ENCODE measurements at places on chromosomes 5 and 9. TPM values are rescaled to one million over a fixed set of nuclear protein-coding genes. Genes with fewer than 3 reads are reported as not detected.

The SPRY4 gene
- 42.1 TPM for total RNA-seq

The PCDHA11 gene
- total RNA-seq, result 6.5 TPM

- no peak for DNase-seq
Observed at GRCh38 chr5:31516802-31517201, 15.1 kb downstream of the DROSHA start.

The TMEM252 gene
- total RNA-seq, result not detected

DNA sequence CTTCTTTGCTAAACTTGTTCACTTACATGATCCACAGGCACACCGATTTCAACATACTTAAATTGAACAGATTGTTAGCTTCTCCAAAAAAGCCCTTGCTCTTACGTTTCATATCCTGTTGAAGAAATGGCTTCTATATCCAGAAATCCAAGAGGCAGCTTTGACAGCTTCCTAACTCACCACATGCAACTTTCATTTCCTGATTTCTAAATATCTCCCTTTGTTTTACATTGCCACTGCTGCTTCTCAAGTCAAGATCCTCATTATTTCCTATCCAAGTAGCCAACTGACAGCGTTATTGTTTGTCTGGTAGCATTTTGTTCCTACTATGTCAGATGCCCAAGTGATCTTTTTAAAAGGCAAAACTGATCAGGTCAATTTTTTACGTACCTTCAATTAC lies 913.2 kb upstream of the TYRP1 start:
- no peak for DNase-seq

- no peak for DNase-seq
Observed at GRCh38 chr5:37667846-37668245, 172.0 kb downstream of the GDNF start.

GRCh38 chr9:117000834-117001233 lies 313.7 kb downstream of the TRIM32 start:
- DNase-seq, result no peak

The ENDOG gene
- total RNA-seq, result 23.7 TPM

DNA sequence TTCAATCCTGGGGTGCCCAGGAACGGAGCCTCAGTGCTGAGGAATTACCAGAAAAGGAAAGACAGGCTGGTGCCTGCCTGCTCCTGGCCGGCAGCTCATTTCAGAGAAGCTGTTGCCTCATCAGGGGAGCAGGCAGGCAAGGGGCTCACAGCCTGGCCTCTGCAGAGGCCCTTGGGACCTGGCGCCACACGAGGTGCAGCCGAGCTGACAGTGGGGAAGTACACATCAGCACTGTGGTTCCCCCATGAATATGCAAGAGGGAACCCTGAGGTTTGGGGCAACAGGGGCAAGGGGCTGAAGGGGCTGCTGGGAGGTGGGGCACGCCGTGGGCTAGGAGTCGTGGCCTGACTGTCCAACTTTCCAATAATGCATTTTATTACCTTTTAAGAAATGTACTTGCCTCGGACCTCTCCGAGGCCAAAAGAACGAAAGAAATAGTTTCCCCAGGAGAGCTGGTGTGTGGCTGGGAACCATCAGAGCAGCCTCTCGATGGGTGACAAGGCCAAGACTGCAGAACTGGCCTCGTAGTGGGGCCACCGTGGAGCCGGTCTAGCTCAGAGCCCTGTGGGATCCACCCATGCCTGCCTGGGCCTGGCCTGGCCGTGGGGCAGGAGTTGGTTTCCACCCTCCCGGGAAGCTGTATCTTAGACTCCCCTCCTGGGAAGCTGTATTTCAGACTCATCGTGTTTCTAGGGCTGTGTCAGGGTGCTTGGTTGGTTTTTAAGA lies 198.6 kb downstream of the PAX5 start:
- no peak for DNase-seq

GRCh38 chr9:78196258-78196657 lies 39.6 kb upstream of the CEP78 start:
- no peak for DNase-seq

DNA sequence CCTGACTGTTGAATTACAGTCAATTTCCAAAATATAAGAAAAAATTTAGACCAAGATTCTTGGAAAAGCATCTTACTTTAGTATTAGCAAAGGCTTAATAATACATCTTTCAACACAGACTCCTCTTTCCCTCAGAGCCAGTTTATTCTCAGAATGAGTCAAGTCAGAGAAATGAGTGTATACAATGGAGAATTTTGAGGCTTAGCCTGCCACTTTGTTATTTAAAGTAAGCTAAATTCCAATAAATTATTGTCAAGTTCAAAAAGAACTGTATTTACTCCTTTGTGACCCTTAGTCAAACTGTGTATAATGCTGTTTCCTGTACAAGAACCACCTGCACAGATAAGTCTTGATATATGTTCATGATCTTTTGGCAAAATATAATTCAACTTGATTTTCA lies 428.5 kb upstream of the ITGA1 start:
- no peak for DNase-seq

GRCh38 chr5:102570747-102571146 lies 71.9 kb upstream of the SLCO6A1 start:
- DNase-seq, result no peak

The SPINK4 gene
- total RNA-seq, result not detected

DNA sequence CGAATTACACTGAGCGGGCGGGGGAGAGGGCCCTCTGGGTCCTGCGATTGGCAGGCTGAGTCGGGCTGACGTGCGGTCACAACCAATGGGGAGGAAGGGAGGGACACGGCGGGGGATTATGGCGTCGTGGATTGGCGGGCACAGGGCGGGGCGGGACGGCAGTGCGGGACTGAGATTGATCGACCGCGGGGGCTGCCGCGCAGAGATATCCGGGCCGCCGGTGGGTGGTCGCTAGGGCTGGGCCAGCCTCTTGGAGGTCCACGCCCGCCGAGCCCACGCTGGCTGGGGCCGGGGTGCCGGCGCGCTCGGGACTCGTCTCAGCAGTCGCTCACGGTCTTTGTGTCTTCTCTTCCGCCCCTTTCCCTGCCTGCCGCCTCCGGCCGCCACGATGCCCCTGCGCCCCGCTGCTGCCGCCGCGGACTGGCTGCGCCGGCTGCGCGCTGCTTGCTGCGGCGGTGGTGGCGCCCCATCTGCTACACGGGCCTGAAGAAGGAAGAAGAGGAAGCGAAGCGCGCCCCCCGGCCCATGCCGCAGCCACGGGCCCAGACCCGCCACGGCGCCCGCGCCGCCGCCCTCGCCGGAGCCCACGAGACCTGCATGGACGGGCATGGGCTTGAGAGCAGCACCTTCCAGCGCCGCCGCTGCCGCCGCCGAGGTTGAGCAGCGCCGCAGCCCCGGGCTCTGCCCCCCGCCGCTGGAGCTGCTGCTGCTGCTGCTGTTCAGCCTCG lies at the start of gene RGMB:
Gene RGMB, plus strand, starts transcription at position 200 of the 728 bp plus-strand sequence. Its CDS starts 408 bp downstream, at position 608.
- DNase-seq, result peak; percentile 96

DNA sequence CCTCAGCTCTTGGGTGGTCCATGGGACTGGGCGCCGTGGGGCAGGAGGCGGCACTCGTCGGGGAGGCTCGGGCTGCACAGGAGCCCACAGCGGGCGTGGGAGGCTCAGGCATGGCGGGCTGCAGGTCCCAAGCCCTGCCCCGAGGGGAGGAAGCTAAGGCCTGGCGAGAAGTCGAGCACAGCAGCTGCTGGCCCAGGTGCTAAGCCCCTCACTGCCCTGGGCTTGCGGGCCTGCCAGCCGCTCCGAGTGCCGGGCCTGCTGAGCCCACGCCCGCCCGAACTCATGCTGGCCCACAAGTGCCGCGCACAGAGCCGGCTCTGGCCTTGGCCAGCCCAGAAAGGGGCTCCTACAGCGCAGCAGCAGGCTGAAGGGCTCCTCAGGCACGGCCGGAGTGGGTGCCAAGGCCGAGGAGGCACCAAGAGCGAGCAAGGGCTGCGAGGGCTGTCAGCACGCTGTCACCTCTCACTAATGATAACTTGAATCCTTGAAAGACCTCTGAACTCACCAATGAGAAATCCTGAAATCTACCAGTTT lies 1506.8 kb upstream of the WWC1 start:
- DNase-seq, result no peak

GRCh38 chr5:90613918-90614504 lies 55.4 kb downstream of the ADGRV1 start:
- DNase-seq, result no peak

DNA sequence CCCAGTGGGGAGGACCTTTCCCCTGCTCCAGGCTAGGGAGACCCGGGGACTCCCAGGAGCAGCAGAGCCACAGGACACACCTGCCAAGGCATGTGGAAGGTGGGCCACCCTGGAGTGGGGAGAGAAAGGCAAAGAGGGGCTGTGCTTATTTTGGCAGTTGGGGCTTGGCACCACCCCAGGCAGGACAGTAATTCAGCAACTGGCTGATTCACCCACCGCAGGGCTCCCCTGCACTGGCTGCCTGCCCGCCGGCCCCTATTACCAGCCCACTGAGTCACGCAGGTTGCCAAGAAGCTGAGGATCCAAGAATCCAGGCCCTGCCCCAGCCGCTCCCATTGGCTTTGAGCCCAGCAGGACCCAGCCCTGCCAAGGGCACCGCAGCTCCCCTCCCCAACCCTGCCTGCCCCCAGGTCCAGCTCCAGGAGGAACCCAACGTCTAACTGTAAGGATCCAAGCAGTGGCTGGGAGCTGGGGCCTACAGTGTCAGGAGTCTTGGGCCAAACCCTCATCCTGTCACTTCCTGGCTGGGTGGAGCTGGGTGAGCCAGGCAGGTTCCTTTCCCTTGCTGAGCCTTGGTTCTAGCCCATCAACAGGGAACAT lies 14.2 kb upstream of the RALGDS start:
- DNase-seq, result no peak

DNA sequence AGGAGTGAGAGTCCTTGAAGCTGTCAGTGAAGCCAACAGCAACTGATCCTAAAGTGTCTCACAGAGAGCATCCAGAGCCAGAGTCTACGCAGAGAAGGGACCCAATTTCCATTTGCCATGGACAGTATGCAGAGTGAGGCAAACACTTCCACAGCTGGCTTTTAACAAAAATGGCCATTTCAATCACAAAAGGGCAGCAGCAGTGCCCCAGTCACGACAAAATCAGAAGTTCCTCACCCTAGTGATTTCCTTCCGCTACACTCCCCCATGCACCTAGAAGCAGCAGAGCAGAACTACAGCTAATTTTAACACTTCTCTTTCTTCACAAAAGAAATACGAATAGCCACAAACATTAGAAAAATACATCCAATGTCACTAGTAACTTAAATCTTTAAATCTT lies 27.9 kb downstream of the FBXW11 start:
- DNase-seq, result no peak

The PCAT7 gene
- 8.6 TPM for total RNA-seq

GRCh38 chr5:71681296-71681695 lies 37.8 kb upstream of the CARTPT start:
- DNase-seq, result no peak

The ADCY2 gene
- total RNA-seq, result 3.5 TPM

GRCh38 chr5:52840277-52841050 lies 52.7 kb downstream of the ITGA1 start:
- DNase-seq, result no peak

DNA sequence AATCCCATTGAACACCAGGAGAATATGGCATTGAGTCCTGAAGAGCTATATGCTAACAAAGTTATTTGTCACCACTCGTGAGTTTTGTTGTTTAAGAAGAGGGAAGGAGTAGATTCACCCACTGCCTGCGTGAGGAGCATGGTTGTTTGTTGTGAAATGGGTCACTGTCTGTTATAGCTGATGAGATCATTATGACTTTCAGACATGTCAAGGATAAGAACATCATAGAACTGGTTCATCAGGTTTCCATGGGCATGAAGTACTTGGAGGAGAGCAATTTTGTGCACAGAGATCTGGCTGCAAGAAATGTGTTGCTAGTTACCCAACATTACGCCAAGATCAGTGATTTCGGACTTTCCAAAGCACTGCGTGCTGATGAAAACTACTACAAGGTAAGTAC lies 76.9 kb downstream of the SYK start:
- DNase-seq, result no peak

GRCh38 chr9:101486693-101487442 lies 46.8 kb upstream of the RNF20 start:
- DNase-seq, result peak; percentile 54

DNA sequence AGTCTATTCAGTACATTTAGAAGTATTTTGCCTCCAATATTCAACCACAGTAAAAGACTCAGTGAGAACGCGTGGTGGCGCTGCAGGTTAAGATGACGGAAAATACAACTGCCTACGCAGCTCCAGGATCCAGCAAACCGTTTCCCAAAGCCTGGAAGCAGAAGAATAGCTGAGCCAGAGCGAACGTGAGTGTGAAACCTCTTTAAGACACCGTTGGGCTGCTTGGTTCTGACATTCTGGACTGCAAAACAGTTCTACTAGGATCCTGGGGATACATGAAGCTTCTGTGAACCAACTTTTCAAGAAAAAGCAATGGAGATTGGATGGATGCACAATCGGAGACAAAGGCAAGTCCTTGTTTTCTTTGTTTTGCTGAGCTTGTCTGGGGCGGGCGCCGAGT lies at the start of gene PCDHB16:
Gene PCDHB16, plus strand, starts transcription at position 140 of the 400 bp plus-strand sequence. Its CDS starts 173 bp downstream, at position 313.
- DNase-seq, result peak; percentile 63

DNA sequence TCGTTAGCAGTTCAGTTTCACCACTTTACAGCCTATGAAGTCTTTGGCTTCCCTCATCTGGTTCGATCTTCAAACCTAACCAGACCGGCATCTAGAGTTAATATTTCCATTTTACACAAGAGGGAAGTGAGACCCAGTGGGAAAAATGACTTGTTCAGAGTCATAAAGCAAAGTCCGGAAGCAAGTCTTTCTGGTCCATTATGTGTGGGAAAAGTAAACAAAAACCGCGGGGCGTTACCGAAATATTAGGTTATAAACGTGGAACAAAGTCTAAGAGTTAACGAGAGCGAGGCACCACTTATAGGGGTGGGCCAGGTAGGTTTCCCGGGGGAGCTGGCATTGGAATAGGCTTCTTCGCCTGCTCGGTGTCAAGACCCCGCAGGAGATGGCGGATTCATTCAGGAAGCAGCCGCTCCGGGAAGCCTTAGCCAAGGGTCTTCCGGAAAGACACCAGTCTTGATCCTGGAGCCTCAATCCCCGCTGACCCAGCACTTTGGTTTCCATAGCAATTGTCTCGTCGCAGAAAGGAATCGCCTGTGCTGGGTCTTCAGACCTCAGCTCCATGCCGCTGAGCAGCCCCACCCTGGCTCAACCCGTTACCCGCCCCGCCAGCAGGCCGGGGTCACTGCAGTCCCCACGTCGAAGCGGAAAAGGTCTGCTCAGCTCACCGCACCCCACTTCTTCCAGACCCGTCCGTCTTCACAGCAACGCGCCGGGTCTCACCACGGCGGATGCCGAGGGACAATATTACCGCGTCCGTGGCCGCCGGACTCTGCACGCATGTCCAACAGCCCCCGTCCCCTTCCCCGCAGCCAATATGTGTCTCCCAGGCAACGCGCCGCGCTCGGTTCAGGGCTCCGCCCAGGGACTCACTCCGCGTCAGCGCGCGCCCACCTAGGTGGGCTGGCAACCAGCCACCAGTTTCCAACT lies at the start of gene C5orf52:
Gene C5orf52, plus strand, starts transcription at position 872 of the 930 bp plus-strand sequence. CDS start 82 bp downstream, outside the sequence.
- peak; percentile 20 for DNase-seq

The CTSV gene
- total RNA-seq, result 7.2 TPM

- DNase-seq, result no peak
Observed at GRCh38 chr5:134637116-134637721, 4.6 kb upstream of the SAR1B start.

DNA sequence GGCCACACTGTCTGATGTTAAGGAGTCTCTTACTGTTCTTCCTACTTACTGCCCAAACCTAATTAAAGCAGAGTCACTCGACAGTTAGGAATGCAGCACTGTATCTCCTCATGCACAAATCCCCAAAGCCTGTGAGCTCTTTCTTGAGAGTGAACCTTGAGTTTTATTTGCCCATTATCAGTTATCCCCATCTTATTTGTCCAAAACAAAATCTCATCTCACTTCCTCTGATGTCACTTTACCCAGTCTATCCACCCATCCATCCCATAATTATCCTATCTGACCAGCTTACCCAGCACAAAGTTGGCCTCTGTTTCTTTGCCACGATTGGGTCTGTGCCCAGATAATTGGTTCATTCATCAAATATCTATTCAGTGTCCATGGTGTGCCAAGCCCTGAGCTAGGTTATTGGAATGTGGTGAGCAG lies 250.8 kb downstream of the SLIT3 start:
- DNase-seq, result no peak

- no peak for DNase-seq
Observed at GRCh38 chr9:102518324-102518723, 476.8 kb upstream of the CYLC2 start.
